Large intestine (tissue), 12 donors: ENCODE measurements at places on chromosomes 5 and 9. TPM values are rescaled to one million over a fixed set of nuclear protein-coding genes. Genes with fewer than 3 reads are reported as not detected.

PCDHA8 gene
- 0.43 TPM for polyA plus RNA-seq

OR1N2 gene
- not detected for polyA plus RNA-seq

EGFLAM gene
- 4.4 TPM for polyA plus RNA-seq

SLC36A2 gene
- not detected for polyA plus RNA-seq

OBP2B gene
- polyA plus RNA-seq: not detected

ZER1 gene
- 36.7 TPM for polyA plus RNA-seq

LHFPL2 gene
- polyA plus RNA-seq: 40.7 TPM

PKD2L2 gene
- 0.15 TPM for polyA plus RNA-seq

SLC46A2 gene
- 0.43 TPM for polyA plus RNA-seq

GLRA1 gene
- polyA plus RNA-seq: 0.03 TPM
